Activated gamma-delta T cell treated with anti-CD3 and anti-CD28 coated beads, Interleukin-2, amount 50 U/mL, for 16 hours (primary cell): ENCODE measurements at places on chromosomes 12 and 14.

GRCh38 chr14:64185184-64185583, 109.0 kb downstream of the ESR2 start:
- no peak for DNase-seq

DNA sequence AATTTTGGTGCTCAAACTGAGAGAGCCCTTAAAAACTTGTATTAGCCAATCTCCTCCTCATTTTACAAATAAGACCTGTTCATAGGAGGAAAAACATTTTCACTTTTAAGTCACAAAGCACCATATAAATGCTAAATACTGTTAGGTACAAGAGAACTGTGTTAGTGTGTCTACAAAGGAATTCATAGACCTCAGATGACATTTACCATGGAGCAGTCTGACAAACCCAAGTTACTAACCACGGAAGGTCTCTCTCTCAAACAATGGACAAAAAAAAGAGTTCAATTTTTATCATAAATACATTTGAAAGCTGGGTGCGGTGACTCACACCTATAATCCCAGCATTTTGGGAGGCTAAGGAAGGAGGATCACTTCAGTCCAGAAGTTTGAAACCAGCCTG, 10.0 kb downstream of the SBNO1 start:
- no peak for DNase-seq

DNA sequence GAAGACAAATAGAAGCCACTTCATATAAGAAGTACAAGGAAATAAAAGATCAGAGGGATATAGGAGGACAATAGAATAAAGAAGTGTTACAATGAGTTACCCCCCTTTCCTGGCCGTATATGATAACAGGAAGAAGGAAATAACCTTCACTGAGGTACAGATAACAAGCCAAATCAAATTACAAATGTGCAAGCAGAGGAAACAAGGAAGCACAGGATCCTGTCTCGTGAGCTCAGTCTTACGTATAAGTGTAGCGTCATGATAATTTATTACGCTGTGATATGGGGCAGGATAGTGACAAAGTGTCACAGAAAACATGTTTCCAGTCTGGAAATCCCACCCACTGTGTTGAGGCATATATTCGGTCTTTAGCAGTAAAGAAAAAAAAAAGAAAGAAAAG, 26.5 kb downstream of the CRACR2A start:
- no peak for DNase-seq

DNA sequence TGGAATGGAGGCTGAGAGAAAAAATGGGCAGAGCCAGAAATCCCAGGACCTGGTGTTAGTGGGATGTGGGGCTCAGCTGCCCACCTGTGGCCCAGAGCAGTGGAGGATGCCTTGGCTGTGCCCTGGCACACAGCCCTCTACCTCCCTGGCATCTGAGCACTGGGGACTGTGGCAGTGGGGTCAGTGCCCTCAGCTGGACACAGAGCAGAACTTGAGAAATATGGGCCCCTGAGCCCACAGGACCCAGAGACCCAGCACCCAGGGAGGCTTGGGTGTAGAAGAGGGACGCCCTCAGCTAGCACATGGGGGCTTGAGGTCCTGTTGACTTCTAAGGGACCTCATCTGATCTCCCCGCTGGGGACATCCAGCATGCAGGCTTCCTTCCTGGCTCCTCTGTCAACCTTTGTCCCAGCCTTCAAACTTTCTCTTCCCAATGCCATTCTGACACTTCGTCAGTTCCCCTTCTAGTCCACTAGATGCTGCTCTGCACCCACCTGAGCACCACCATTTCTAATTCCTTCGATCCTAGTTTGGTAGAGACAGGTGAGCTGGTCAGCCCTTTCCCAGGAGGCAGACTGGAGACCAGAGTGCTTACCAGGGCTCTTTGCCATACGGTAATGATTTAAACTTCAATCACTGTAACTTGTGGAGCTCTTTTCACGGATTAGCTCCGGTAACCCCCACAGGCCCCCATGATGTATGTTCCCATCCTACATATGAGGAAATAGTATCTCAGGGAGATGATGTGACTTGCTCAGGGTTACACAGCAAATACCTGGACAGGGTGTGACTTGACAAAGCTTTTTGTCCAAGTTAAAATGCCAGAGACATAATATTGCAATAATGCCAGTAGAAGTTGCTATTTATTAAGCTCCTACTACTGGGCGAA, 143.7 kb downstream of the ASCL4 start:
- DNase-seq, result no peak

DNA sequence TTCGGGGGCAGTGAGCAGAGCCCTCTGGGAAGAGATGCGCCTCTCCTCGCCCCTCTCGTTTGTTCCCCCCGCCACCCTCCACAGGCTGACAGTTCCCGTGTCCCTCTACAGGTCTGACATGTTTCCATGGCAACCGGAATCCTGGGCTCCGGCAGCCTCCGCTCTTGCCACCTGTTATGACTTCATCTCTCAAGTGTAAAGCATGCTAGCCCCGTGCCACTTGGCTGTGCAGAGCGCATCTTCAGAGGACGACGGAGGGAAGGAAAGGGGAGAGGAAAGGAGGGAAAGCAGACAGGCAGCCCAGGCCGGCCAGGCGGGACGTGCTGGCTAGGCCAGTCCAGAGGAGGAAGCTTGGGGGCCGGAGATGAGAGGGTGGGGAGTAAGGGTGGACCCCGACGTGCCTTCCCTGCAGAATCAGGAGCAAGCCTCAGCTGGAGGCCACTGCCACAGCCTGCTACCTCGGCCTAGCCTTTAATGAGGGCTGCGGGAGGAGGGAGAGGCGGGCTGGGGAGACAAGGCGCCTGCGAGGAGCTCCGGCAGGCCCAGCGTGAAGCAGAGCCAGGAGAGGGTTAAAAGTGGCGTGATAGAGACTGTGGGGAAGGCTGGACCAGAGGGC, 214.3 kb downstream of the DPF3 start:
- DNase-seq, result no peak

GRCh38 chr14:103186241-103186822, 63.1 kb downstream of the TNFAIP2 start:
- no peak for DNase-seq

- no peak for DNase-seq
Measured at GRCh38 chr12:104057771-104058197, 6.5 kb upstream of the HCFC2 start.

DNA sequence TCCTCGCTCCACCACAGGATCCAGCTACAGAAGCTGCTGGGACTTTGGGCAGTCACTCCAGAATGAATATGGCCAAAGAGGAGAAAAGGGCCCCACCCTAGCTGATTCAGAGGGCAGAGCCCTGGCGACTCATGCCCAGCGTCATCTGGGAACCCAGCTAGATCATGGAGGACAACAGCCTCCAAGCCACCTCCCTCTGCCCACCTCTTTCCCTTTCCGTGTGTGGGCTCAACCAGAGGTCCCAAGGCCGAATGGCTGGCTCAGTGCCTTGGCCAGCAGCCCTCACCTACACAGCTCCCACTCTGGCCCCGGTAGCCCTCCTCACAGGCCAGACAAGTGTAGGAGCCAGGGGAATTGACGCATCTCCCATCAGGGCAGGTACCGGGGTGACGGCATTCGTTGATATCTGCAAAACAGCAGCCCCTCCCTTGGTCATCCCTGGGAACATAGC, 17.4 kb downstream of the ISCA2 start:
- DNase-seq, result no peak

DNA sequence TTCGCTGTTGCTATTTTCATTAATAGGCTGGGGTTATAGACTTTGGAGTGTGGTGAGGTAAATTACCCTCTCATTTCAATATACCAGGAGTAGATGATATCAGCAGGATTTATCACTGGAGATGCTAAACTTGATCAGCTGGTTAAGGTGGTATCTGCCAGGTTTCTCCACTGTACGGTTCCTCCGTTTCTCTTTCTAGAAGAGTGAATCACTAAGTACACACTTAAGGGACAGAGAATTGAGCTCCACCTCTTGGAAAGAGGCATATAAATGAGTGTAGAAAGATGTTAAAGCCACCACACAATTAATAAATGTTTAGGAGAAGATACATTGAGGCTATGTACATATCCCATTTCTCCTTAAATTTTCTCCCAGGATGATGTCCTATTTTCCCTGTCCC, 277.4 kb upstream of the GRIP1 start:
- DNase-seq, result no peak

DNA sequence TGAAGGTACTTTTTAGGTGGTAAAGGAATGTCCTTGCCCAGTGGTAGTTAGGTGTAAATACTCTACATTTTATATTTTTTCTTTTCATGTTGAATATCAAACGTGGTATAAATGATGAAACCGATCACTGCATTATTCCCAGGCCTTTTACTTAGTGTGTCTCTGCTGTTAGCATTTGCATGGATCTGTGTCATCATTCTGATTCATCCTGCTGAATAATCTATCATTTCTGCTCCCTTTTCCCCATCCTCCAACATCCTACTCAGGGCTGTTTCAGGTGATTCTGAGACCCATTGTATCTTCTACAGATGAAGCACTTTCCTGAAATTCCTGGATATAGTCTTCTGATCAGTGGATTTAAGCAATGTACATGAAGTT, 61.0 kb upstream of the PTHLH start:
- no peak for DNase-seq

GRCh38 chr12:20474443-20474842, 106.1 kb downstream of the PDE3A start:
- DNase-seq, result no peak

DNA sequence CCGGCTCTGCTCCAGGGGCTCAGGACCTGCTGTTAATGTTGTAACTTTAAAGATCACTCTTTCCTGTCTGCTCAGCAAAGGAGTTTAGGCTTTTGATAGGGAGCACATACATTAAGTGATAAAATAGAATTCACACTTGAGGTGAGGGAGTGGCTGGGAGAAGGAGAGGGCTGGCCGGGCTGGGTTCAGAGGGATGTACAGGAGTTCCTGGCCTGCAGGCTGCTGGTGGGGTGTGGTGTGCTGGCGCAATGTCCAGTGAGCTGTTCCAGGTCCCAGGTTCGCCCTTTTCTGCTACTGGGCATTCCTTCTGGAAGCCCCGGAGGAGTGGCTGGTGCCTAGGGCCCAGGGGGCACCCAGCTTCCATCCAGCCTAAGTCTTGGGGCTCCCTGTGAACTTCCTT, 17.8 kb downstream of the KIF26A start:
- DNase-seq, result no peak

- DNase-seq, result no peak
Measured at GRCh38 chr12:25151476-25151875, 43.5 kb downstream of the DNAI7 start.

GRCh38 chr14:23358553-23359166, 6.0 kb upstream of the SLC22A17 start:
- no peak for DNase-seq

DNA sequence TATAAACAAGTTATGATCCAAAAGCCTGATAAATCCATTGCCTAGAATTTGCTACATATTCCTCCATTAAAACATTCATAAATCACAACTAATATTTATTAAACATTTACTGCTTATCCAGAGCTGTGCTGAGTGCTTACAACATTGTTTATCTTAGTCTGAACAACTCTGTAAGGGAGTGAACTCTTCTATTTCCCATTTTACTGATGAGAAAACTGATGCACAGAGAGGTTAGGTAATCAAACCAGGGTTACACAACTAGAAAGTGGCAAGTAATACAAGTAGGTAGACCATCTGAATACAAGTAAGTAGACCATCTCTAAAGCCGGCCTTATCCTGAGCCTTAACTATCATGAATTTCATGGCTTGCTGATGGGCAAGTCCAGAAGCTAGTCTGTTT, 39.5 kb downstream of the WASHC3 start:
- DNase-seq, result no peak
